Mesendoderm (in vitro differentiated cells): ENCODE measurements at places on chromosomes 1 and 21.

- DNase-seq = no peak
Measured at GRCh38 chr1:15231714-15232201, 15.3 kb upstream of the FHAD1 start.

- peak; percentile 85 for DNase-seq
Measured at GRCh38 chr1:203682473-203683383, 56.1 kb downstream of the ATP2B4 start.

DNA sequence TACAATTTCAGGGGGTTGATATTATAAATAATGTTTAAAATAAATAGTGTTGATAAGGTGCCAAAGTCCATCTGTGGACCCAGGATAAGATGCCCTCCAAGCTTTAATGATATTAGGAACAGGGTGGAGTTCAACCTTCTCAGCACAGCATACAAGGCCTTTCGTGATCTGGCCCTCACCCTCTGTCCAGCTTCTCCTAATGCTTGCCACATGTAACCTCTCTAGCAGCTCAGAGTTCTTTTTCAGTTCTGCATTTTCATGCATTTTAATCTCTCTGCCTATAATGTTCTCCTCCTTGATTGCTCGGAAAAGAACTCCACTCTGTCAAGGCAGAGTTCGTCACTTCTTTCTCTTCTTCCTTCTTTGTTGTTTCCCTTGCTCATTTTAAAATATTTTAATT, 21.4 kb upstream of the SMAP2 start:
- no peak for DNase-seq

GRCh38 chr1:78540048-78540447, 49.3 kb downstream of the PTGFR start:
- no peak for DNase-seq

GRCh38 chr1:26012864-26013263, 8.7 kb upstream of the EXTL1 start:
- DNase-seq = no peak

GRCh38 chr1:240070188-240070587, 21.5 kb upstream of the FMN2 start:
- no peak for DNase-seq

DNA sequence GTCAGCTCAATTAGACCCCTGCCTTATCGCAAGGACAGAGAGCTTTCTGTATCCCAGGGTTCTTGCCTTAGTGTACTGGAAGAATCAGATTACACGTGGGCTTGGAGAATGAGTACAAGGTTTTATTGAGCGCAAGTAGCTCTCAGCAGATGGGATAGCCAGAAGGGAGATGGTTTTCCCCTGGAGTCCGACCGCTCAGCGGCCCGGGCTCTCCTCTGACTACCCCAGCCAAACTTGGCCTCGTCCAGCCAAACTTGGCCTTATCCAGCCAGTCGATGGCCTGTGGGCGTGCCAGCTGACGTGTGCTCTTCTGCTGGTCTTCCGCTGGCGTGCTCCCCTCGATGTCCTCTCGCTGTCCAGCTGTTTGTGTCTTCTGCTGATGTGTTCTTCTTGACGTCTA, 136.9 kb downstream of the SYT14 start:
- DNase-seq = no peak

- peak; percentile 47 for DNase-seq
Measured at GRCh38 chr1:66532798-66533783, 862 bp upstream of the SGIP1 start.

- no peak for DNase-seq
Measured at GRCh38 chr21:41651406-41651805, 115.4 kb downstream of the RIPK4 start.
